Lung (tissue), 17 donors: ENCODE measurements at places on chromosomes 4 and X. TPM values are rescaled to one million over a fixed set of nuclear protein-coding genes. Genes with fewer than 3 reads are reported as not detected.

GLOD5 gene
- 2.0 TPM for total RNA-seq

ADGRG4 gene
- 0.06 TPM for total RNA-seq

DNA sequence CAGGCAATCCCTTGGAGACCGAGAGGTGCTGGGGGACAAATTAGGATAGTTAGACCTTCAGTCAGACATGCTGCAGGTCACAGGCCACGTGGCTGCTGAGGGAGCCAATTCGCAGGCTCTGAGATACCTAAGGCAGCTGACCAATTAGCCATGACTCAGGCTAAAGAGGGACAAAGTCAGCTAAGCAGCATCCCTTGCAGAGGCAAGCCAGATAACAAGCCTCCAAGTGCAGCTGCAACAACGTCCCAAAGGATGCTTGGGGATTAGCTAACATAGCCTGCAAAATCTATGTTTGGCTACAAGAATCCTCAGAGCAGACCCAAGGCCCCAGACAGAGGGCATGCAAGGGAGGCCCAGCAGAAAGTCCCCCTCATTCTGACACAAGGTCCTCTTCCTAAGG, 93.5 kb downstream of the SEL1L3 start:
- H3K4me3 ChIP-seq: no peak overlapping the region
- H3K27me3 ChIP-seq: no peaks in the 10 kb centered on the region
- no peaks in the 10 kb centered on the region for H3K4me1 ChIP-seq
- DNase-seq: no peak
- H3K36me3 ChIP-seq: no peaks in the 10 kb centered on the region
- no peak overlapping the region for H3K27ac ChIP-seq

TCEAL7 gene
- 12.1 TPM for total RNA-seq

- H3K27ac ChIP-seq: no peak overlapping the region
- H3K4me1 ChIP-seq: peaks cover 9% of the 10 kb centered on the region
- DNase-seq: no peak
- no peaks in the 10 kb centered on the region for H3K27me3 ChIP-seq
- H3K36me3 ChIP-seq: no peaks in the 10 kb centered on the region
- no peak overlapping the region for H3K4me3 ChIP-seq
Measured at GRCh38 chr4:78788007-78788889, 12.1 kb downstream of the BMP2K start.

FAM47E gene
- 6.3 TPM for total RNA-seq

DNA sequence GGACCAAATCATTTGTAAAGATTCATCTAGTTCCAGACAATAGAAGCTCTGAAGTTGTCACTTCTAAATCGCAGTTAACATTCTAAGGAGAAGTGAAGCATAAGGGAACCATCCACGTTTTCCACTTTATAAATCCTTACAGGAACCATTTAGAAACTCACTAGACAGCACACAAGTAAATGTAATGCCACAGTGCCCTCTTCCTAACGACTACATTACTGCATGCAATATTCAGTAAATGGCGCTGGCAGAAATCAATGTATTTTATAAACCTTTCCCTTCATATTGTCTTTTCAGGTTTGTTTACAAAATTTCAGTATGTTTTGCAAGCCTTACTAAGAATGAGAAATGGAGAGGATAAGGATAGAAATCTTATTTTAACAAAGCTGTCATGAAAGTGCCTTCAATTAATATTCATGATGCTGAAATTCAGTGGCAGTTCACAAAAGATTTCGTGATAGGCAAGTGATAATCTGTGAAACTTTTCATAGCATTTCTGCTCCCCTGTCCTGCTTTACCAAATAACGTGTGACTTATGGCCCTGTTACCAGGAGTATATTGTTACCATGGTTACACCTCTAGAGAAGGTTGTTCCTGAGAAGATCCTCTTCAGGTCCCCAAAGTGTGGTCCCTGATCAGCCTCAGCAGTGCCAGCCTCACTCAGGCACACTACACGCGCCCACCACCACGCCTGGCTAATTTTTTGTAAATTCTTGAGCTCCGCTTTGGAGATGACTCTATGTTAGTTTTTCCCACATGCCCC, 54.2 kb downstream of the TMA16 start:
- H3K27me3 ChIP-seq: no peaks in the 10 kb centered on the region
- no peak overlapping the region for H3K27ac ChIP-seq
- no peaks in the 10 kb centered on the region for H3K4me1 ChIP-seq

DNA sequence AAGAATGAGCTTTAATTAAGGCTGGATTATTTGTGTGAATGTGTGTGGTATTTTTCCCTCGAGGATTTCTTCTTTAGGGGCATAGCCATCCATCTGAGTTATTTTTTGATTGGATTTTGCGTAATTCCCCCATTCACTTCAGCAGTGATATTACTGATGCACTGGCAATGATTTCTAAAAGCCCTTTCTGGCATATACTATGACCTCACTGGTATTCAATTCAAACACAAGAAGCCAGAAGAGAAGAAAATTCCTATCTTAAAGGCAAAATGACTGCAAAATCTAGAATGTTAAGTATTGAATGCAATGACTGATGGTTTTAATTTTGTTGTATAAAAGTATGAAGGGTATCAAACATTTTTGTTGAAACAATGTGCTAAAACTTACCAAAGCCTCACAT, 71.1 kb upstream of the DDIT4L start:
- no peaks in the 10 kb centered on the region for H3K4me1 ChIP-seq
- H3K4me3 ChIP-seq: no peak overlapping the region
- H3K36me3 ChIP-seq: no peaks in the 10 kb centered on the region
- DNase-seq: no peak
- no peaks in the 10 kb centered on the region for H3K27me3 ChIP-seq

DNA sequence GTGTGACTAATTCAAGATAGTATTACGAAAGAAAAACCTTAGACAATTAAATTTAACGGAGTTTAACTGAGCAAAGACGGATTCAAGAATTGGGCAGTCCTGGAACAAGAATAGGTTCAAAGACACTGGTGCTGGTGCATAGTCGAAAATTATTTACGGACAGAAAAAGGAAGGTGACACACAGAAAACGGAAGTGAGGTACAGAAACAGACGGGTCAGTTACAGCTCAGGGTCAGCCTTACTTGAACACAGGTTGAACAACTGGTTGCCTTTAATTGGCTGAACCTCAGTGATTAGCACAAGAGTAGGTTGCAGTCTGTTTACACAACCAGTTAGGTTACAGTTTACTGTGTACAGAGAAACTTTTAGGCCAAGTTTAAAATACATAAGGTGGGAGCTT, 31.5 kb downstream of the KLHL8 start:
- H3K27me3 ChIP-seq: no peaks in the 10 kb centered on the region
- H3K27ac ChIP-seq: no peak overlapping the region
- H3K4me1 ChIP-seq: peaks cover 1% of the 10 kb centered on the region
- H3K36me3 ChIP-seq: no peaks in the 10 kb centered on the region

GRCh38 chr4:82848706-82849105, 42.2 kb downstream of the SEC31A start:
- H3K4me1 ChIP-seq: no peaks in the 10 kb centered on the region
- H3K36me3 ChIP-seq: peaks cover 42% of the 10 kb centered on the region
- H3K27me3 ChIP-seq: no peaks in the 10 kb centered on the region
- H3K4me3 ChIP-seq: no peak overlapping the region
- no peak overlapping the region for H3K27ac ChIP-seq

GRCh38 chr4:185079271-185079905, 61.1 kb downstream of the HELT start:
- no peak overlapping the region for H3K27ac ChIP-seq
- no peak for DNase-seq
- no peaks in the 10 kb centered on the region for H3K4me1 ChIP-seq
- H3K27me3 ChIP-seq: peaks cover 3% of the 10 kb centered on the region
- no peaks in the 10 kb centered on the region for H3K36me3 ChIP-seq
- H3K4me3 ChIP-seq: no peak overlapping the region

TLR2 gene
- 186 TPM for total RNA-seq
